ENCODE measurements at places on chromosomes 1 and 21.

- no peak overlapping the region for H3K27ac ChIP-seq
- no peaks in the 10 kb centered on the region for H3K36me3 ChIP-seq
- H3K4me3 ChIP-seq, result no peak overlapping the region
- H3K4me1 ChIP-seq, result peaks cover 12% of the 10 kb centered on the region
Observed at GRCh38 chr1:31377364-31377863, 4.5 kb upstream of the FABP3 start.

GRCh38 chr1:154206196-154206595 lies at the start of gene CFAP141:
Gene CFAP141 (minus strand): TSS chr1:154206333. CDS start chr1:154206307, 26 bp downstream.
- peaks cover 39% of the 10 kb centered on the region for H3K36me3 ChIP-seq
- no peaks in the 10 kb centered on the region for H3K27me3 ChIP-seq
- H3K4me3 ChIP-seq, result no peak within 1 kb of the TSS
- peak; percentile 48 for DNase-seq
- H3K27ac ChIP-seq, result peak within 1 kb of the TSS; percentile 79

- no peak for DNase-seq
- no peak overlapping the region for H3K27ac ChIP-seq
- no peaks in the 10 kb centered on the region for H3K27me3 ChIP-seq
- peaks cover 8% of the 10 kb centered on the region for H3K4me1 ChIP-seq
- no peak overlapping the region for H3K4me3 ChIP-seq
- H3K36me3 ChIP-seq, result peaks cover 31% of the 10 kb centered on the region
Observed at GRCh38 chr1:246906833-246907232, 24.9 kb downstream of the AHCTF1 start.

GRCh38 chr1:239218301-239218700 lies 168.1 kb upstream of the CHRM3 start:
- H3K4me1 ChIP-seq, result no peaks in the 10 kb centered on the region
- no peak overlapping the region for H3K4me3 ChIP-seq
- DNase-seq, result no peak
- no peaks in the 10 kb centered on the region for H3K36me3 ChIP-seq
- H3K27ac ChIP-seq, result no peak overlapping the region
- H3K27me3 ChIP-seq, result no peaks in the 10 kb centered on the region

DNA sequence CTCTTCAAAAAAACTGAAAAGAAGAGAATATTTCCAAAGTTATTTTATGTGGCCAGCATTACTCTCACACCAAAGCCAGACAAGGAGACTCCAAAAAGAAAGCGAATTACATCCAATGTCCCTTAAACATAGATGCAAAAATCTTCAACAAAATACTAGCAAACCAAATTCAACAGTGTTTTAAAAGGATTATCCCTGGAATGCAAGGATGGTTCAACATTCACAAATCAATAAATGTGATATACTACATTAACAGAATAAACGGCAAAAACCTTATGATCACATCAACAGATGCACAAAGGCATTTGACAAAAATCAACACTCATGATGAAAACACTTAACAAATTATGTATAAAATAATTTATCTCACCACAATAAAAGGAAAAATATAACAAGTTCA lies 207.8 kb downstream of the DENND1B start:
- no peak overlapping the region for H3K4me3 ChIP-seq
- H3K27me3 ChIP-seq, result no peaks in the 10 kb centered on the region
- H3K4me1 ChIP-seq, result no peaks in the 10 kb centered on the region
- peaks cover 50% of the 10 kb centered on the region for H3K36me3 ChIP-seq
- H3K27ac ChIP-seq, result no peak overlapping the region
- no peak for DNase-seq
